Uterus (tissue), 4 donors: ENCODE measurements at places on chromosomes 16 and 17. TPM values are rescaled to one million over a fixed set of nuclear protein-coding genes. Genes with fewer than 3 reads are reported as not detected.

GRCh38 chr16:7615565-7615964 is 282.9 kb downstream of the RBFOX1 start:
- no peak for DNase-seq

DNA sequence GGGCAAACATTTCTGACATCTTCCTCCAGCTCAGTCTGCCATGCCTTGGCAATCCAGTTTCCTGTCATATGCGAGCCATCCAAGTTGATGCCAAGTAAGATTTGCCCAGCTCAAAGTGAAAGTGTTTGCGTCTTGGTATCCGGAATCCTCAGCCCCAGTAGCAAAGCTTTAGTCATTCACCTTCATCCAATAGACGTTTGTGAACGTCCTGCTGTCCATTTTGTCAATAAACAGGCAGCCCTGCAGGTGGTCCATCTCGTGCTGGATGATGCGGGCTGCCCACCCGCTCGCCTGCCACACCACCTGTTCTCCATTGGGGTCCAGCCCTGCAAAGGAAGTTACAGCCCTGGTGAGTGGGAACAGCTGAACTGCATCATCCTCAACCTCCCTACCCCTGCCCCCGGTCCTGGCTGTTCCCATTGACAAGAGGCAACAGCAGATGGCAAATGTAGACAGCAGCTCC is 1.5 kb downstream of the PDF start:
- DNase-seq: no peak

- DNase-seq: no peak
Observed at GRCh38 chr17:48612854-48613691, 2.0 kb downstream of the HOXB8 start.

DNA sequence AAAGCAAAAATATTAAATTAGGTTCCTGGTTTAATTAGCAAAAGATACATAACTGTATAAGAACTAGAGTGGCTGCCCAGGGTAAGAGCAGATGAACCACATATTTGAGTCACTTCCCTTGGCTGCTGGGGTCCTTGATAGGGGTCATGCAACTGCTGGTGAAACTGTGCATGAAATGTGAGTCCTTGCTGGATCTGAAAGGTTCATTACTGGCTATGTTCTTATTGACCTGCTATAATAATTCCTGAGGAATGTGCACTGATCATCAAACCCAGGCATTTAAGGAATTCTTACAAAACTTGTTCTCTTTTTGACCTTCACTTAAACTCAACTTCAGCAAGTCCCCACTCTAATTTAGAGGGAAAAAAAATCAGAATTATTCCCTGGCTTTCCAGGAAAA is 183.4 kb downstream of the ZNF18 start:
- DNase-seq: no peak

DNA sequence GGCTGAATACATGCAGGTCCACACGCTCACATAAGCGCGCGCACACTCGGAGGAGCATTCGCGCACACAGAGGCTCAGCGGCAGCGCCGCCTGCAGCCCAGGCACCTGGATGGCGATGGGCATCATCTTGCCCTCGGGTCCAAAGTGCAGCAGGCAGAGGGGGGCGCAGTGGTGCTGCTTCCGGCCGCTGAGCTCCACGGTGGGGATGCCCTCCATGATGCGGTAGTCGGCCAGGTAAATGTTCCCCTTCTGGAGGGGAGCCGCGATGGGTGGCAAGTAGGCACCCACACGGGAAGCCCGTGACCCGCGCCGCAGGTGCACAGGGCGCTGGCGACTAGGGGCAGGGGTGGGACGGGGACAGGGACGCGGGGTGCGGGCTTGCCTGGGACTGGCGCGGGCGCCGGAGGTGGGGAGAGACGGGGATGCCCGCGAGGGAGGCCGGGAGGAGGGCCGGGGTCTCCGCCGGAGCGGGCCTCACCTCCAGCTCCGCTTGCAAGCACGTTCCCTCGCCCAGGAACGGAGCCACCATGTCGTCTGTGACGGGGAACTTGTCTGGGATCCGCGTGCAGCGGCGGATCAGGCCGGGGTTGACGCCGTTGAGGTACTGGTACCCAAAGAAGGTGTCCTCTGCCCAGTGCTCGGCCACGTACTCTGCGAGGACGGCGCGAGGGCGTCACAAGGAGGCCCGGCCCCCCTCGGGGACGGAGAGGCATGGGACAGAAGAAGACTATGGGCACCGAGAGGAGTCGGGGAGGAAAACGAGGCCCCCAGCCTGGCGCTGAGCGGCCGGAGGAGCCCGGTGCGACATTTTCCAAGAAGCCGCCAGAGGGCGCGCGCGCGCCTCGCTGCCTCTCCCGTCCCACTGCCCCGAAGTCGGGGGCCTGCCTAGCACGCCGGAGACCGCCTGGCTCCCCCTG is 8.0 kb downstream of the ALOX12B start:
- peak; percentile 73 for DNase-seq

DNA sequence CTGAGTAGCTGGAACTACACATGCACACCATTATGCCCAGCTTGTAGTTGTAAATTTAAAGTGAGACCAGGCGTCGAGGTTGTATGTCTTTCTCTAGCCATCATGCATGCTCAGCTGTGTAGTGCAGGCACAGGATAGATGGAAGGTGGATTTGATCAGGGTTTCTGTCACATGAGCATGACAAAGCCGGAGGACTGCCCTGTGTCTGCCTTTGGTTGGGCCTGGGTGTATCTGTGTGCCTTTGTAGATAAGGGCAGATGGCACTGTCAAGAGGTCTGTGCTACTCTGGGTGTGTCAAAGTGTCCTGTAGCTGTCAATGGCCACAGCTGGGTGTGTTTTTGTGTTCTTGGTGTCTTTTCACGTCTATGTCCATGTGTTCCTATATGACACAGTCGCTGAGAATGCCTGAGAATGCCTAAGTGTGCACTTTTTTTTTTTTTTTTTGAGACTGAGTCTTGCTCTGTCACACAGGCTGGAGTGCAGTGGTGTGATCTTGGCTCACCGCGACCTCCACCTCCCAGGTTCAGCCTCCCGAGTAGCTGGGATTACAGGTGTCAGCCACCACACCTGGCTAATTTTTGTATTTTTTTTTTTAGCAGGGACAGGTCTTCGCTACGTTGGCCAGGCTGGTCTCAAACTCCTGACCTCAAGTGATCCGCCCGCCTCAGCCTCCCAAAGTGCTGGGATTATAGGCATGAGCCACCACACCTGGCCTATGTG is 4.1 kb upstream of the NAGS start:
- DNase-seq: no peak

DNA sequence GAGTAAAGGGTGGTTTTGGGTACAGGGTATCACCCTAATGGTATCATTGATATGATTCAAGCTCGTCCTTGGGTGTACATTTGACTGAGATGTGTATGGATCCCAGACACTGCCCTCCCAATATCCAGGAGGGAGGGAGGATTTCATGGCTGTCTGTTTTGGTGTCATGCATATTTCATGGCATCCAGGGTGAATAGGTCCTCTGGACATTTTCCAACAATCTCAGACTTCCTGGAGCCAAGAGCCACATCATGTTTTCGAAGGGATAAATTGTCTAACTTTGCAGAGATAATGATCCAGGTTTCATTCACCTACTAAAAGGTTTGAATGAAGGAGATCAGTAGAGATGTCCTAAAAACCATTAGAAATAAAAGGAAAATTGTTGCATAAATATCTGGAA is 431.9 kb downstream of the SHISA9 start:
- DNase-seq: no peak

- no peak for DNase-seq
Observed at GRCh38 chr17:31472137-31472536, 80.7 kb downstream of the RAB11FIP4 start.

- DNase-seq: no peak
Observed at GRCh38 chr17:40321524-40321929, 12.5 kb downstream of the RARA start.

DNA sequence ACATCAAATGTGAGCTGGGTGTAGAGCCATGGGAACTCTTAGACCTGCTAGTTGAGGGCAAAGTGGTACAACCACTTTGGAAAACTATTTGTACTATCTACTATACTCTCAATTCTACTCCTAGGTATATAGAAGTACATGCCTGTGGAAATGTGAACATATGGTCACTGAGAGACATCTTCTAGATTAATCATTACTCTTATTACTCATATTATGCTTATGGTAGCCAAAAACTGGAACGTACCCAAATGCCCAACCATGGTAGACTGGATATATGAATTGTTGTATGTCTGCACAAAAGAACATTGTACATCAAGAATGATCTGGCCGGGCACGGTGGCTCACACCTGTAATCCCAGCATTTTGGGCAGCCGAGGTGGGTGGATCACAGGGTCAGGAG is 2.7 kb downstream of the WDR45B start:
- DNase-seq: no peak

- no peak for DNase-seq
Observed at GRCh38 chr16:67518676-67519075, 10.0 kb upstream of the RIPOR1 start.

DNA sequence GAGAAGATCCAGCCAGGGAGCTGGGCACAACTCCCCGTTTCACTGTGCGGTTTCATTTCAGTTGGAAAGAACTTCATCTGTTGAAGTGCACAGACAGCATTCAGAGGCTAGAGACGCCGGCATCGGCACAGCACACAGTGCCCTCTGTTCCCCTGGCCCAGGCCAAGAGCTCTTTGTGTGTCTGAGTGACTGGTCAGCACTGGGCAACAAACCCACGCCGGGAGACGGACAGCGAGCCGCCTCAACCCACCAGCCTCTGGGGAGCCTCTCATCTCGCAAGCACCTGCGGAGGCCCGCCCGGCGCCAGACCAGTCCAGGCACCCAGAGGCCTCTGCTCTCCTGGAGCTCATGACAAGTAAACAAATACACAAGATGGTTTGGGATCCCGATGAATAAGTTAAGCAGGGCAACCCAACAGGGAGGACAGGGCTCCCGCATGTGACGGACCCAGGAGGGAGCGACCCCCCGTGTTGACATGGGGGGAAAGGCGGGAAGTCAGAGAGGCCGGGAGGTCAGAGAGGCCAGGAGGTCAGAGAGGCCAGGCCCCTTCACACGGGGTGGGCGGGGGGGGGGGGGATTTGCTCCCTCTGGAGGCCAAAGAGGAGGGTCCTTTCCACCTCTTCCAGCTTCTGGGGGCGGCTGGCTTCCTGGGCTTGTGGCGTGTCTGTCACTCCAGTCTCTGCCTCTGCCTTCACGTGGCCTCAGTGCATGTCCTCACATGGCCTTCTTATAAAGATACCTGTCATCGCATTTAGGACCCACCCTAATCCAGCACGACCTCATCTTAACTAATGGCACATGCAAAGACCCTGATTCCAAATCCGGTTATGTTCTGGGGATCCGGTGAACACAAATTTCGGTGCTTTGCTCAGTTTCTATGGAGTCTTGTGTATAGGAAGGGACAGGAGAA is 25.8 kb upstream of the KLHDC4 start:
- DNase-seq: no peak

DNA sequence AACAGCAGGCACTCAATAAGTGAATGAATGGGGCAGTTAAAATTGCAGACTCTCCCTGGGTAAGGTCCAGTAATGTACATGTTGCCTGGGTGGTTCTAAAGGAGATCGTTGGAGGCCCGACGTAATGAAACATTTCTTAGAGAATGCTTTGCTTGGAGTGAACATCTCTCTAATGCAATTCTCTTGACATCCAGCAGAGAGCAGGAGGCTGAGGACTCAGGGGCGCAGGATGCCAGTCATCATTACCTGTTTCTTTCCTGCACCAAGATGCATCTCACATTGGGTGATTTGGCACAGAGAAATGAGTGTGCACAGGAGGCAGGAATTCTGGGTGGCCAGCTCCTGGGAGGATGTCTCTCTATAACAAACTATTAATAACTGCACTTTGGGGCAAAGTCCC is 130.3 kb upstream of the RBBP6 start:
- no peak for DNase-seq

DNA sequence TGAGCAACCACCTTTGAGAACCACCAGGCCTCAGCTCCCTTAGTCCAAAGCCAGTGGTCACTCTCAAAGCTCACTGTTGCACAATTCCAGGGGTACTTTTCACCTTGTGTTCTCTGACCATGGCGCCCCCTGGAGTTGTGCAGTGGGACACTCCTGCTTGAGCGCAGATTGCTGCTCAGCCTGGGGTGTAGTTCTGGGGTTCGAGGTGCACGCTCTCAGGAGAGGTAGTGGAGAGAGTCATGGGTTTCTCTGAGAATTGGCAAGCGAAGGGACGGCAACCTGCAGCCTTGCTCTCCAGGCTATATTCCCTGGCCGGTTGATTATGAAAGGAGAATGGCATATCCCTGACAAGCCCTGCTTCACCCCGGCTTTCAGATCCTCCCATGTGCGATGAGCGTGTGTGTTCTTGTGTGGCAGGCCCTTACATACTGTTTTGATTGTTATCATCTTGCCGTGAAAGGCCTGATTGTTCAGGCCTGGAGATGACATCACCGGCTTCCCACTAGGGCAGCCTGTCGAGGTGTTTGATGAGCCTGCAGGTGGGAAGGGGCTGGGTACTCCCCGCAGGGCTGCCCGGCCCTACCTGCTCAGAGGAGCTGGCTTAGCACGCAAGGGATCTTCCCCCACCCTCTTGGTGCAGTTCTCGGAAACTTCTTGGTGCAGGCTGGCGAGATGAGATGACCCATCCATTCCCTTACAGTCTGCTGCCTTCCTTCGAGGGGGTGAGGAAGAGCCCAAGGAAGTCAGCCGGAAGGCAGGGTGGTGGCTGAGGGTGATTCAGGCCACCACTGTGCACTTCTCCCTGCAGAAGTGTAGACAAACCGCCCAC is 431.2 kb downstream of the SLC39A11 start:
- no peak for DNase-seq

DNA sequence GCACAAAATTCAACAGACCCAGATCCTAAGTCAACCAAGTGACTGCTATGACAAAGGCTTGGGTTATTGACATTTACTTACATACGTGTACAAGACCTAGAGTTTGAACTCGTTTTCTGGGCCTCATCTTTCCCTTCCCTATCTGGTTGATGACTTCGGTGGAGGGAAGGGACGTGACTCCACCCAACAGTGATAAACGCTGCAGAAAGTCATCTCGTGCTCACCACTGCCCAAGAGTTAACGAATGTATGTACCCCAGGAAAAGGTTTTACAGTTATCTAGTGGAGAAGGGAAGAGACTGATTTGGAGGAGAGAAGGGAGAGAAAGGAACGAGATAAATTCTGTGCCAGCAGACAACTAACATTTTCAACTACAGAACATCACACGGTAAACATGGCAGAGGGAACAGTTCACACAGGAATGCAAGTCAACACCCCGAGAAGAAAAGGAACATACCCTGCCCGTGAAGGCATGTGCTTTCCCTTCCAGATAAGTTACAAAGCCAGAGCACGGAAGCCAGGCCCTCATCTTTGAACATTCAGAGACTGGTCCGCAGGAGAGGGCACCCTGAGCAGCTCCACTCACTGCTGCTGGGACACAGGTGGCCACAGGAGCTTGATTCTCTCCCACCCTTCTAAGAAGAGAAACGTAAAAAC is 13.9 kb upstream of the CYTH1 start:
- DNase-seq: no peak

GRCh38 chr17:45794840-45795239 is 10.7 kb downstream of the CRHR1 start:
- DNase-seq: no peak

- DNase-seq: no peak
Observed at GRCh38 chr16:20814784-20815183, 8.5 kb downstream of the REXO5 start.

Gene ZG16
- not detected for total RNA-seq

Gene HOXB8
- 9.5 TPM for total RNA-seq

Gene WWOX
- total RNA-seq: 34.1 TPM

Gene ZFPM1
- 0.29 TPM for total RNA-seq

Gene TNFRSF13B
- not detected for total RNA-seq

Gene NR1D1
- total RNA-seq: 5.3 TPM

Gene HASPIN
- not detected for total RNA-seq
